Coronary artery (tissue), 2 donors: ENCODE measurements at places on chromosomes 12 and 14.

- no peak for DNase-seq
Observed at GRCh38 chr12:127885954-127886750, 380.8 kb upstream of the TMEM132C start.

DNA sequence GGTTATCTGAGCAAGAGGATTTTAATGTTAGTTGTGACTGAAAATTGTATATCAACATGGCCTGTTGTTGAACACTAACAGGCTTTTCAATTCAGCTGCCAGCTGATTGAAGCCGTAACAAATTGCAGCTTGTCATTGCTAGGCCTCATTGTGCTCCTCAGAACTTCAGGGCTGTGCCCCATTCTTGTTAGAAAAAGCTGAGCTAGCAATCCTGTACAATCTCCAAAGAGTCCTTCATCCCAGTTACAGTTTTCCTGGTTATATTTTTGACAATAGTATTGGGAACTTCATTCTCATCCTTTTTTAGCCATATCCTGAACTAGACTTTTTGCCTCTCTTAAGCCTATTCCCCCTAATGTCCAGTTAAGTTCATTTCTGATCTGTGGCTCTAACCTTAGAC lies 564.1 kb upstream of the ATXN7L3B start:
- DNase-seq = no peak

DNA sequence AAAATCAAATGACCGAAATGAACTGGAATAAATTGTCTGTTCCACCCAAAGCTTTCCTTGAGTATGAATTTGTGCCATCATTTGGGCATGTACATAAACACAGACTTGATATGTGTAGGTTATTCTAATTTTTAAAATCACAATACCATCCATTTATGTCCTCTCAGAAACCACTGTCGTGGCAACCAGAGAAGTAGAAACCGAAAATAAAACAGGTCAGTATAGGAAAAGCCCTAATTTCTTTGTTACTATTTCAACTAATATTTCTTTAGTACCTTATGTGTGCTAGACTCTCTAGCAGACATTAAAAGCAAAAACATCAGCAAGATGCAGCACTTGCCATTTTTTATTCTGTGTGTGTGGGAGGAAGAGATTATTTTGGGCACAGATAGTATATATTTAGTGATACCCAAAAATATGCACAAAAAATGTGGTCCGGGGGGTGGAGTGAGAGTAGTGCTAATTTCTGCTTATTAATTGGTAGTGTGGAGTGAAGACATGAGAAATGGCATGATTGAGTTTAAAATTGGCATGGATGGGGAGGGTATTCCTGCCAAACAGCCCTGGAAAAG lies 130.8 kb upstream of the CNTN1 start:
- DNase-seq = no peak

DNA sequence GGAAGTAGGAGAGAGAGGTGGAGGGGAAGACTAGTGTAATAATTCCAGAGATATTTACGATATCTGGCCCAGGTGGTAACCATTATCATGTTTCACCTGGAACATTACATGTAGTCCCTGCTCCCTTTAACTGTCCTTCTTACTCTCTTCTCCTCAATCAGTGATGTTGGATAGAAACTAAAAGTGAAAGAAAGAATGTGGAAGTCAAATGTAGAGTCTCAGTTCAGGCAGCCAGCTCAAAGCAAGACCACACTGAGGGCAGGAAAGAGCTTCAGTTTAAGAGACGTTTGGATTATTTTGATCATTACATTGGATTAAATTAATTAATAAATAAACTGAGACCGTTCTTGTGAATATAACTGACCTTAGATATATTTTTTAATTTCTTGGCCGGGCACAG lies 594.4 kb downstream of the FLRT2 start:
- DNase-seq = no peak

- DNase-seq = no peak
Observed at GRCh38 chr14:21032326-21033132, 2.1 kb downstream of the RNASE13 start.

DNA sequence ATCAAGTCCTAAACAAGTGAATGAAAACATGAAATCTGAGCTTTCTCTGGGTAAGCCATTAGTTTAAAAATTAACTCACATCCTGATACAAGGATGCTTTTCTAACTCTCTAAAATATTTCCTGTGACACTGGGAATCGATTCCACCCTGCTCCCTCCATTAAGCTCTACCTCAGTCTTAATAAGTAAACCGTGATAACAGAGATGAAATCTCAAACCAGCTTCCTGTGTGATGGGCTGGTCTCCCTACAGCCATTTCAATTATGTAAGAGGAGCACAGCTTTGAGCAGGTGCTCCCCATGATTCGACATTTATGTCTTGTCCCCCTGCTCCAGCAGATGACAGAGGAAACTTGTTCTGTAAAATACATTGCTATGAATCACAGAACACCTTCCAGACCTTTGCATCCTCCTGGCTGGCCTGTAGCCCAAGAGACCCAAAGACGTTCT lies 59.0 kb downstream of the GAS2L3 start:
- no peak for DNase-seq

DNA sequence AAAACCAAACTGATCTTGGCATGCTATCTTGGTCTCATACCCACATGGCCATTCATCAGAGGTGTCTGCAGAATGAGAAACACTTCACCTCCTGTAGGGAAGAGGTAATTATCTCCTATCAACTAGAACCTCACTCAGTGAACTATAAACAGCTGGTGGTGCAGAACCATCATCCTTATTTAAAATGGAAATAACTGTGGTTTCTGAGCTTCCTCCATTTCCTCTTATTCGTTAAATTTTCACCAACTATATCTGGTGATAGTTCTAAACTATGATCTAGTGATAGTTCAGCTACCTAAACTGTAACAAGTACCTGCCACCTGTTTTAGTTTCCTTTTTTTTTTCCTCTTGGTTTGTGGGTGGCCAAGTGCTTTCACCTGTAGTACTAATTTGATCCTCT lies 218.5 kb downstream of the FUT8 start:
- no peak for DNase-seq

DNA sequence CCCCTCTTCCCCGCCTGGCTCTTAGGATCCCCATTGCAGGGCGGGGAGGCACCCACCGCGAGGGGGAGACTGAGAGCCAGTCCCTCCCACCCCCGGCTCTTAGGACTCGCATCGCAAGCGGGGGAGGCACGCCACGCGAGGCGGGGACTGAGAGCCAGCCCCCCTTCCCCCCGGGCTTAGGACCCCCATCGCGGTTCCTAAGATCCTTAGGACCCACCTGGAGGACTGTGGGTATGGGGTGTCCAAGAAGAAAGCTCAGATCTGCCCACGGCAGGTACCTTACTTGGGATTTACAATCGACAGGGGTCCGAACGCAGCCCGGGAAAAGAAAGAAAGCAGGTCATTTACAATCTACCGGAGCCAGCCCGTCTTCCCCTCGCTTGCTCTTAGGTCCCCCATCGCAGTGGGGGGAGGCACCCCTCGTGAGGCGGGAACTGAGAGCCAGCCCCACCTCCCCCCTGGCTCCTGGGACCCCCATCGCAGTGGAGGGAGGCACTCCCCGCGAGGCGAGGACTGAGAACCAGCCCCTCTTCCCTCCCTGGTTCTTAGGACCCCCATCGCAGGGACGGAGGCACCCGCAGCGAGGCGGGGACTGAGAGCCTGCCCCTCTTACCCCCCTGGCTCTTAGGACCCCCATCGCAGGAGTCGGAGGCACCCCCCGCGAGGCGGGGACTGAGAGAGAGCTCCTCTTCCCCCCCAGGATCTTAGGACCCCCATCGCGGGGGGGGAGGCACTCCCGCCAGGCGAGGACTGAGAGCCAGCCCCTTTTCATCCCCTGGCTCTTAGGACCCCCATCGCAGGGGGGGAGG lies 43.7 kb downstream of the DDX11 start:
- DNase-seq = no peak

DNA sequence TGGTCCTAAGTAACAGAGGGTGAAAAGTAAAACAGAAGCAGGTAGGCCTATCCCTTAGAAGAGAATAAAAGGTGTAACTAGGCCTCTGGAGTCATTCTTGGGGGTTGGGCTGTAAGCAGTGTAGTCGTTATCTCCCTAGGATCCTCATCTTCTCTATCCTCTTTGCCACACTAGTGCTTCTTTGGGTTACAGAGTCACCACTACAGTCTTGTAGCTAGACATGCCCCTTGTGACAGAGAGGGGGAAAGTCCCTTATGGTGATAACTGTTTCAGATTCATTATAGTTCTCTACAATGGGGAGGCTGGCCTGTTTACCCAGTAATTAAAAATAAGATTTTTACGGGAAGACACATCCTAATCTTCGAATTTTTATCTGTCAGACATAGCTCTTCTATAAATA lies 16.4 kb upstream of the SRP54 start:
- DNase-seq = no peak
